ENCODE measurements at places on chromosomes 5 and 9.

DNA sequence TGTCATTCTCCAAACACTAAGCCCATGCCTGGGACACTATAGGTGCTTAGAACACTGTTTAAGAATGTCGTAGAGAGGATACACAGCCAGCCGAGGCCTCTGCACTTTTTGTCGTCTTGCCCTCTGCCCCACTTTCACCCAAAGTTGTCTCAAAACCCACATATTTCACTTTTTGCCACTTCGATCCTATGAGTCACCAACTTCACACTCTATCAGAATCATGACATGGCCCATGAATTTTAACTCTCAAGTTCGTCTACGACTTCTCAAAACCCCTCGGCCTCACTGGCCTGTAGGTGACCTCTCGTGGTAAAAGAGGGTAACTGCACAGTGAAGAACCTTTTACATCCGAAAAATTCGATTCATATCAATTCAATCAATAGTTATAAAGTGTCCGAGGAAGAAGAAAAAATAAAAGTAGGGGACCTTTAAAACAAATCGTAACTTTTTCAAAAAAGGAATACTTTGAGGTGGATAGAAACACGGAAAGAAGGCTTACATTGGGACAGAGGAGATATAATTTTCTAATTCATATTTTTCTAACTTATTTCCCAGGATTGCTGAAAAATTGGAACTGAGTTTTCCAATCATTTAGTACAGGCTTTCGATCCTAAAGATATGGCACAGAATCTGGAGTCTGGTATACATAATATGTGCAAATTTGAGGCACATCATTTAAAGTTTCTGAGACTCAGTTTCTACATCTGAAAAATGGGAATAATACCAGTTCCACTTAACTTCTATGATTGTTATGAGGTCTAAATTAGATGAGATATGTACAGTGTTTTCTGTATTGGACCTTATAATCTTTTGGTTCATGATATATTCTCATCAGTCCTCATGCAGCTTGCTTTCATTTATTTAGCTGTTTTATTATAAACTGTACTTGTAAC lies 122.6 kb downstream of the APBA1 start:
- peak; percentile 1 for DNase-seq

GRCh38 chr9:6915635-6916034 lies 157.9 kb downstream of the KDM4C start:
- DNase-seq, result no peak

GRCh38 chr5:134490925-134491271 lies 34.6 kb upstream of the JADE2 start:
- DNase-seq, result no peak

GRCh38 chr9:109801484-109801883 lies 21.5 kb downstream of the PALM2AKAP2 start:
- no peak for DNase-seq

- no peak for DNase-seq
Observed at GRCh38 chr9:120336021-120336752, 243.8 kb downstream of the CDK5RAP2 start.

- DNase-seq, result no peak
Observed at GRCh38 chr9:137664676-137665075, 45.9 kb downstream of the EHMT1 start.

- DNase-seq, result peak; percentile 18
Observed at GRCh38 chr5:131795879-131796792, 681 bp downstream of the FNIP1 start.

DNA sequence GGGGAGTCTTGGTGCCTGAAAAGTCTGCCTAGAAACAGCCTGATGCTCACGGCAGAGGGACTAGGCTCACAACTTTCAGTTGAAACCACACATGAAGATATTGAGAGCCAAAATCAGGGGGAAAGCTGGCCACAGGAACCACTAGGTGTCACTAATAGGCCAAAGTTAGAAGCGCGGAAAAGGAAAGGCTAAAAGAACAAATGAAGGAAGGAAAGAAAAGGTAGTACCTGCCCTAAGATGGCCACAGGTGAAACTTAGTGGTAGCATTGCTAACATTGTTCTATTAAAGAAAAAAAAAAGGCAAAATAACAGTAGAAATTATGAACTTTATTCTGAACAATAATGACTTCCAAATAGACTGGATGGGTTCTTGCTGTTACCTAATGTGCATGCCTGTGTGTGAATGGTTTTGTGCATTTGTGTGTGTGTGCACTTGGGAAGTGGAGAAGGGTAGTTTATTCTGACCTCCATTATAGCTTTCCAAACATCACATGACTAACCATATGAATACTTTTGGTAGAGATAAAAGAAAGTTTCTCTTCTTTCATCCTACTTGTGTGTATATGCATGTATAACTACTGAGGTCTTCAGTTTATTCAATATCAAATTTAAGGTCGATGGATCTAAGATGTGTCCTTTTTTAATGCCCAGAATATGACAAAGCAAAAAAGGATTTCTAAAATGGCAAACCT lies 2.1 kb upstream of the RFESD start:
- peak; percentile 35 for DNase-seq

Data from stimulated activated CD4-positive, alpha-beta T cell treated with anti-CD3 and anti-CD28 coated beads, Interleukin-2, amount 100 ng/mL, for 48 hours (primary cell).